T-helper 2 cell treated with Interferon-gamma antibody and Interleukin-4, amounts not matched to agents 5 μg/mL and 100 μg/mL, for 36 hours (primary cell): ENCODE measurements at places on chromosomes 16 and 17.

- DNase-seq, result no peak
These were observed 8.5 kb downstream of the ZACN start for GRCh38 chr17:76087531-76087930.

GRCh38 chr16:2528161-2529060 lies 2.8 kb downstream of the CEMP1 start:
- no peak for DNase-seq

DNA sequence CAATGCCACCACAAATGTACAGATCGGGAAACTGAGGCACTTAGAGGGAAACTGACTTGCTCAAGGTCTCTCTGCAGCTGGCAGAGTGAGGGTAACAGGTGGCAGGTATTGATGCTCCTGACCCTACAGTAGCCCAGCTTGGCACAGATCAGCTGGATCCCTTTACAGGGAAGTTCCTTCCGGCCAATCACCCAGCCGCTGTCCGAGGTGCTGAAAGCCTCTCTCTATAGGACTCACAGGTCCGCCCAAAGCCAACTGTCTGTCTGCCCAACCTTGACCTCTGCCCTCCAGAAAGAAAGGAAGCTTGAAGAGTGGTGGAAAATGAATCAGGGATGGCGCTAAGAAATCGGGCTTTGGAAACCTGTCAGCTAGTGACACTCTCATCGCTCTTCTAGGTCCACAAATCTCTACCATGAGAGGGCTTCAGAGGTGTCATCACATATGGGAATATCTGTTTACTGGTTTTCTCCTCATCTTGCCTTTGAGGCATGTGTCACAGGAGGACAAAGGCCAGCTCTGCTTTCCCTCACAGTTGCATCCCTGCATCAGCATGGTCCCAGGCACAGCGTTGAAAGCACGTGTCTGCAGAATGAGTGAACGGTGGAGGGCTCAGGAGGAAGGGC lies 246.2 kb downstream of the KATNIP start:
- peak; percentile 13 for DNase-seq

GRCh38 chr17:68344701-68345136 lies 53.4 kb downstream of the ARSG start:
- peak; percentile 18 for DNase-seq

- DNase-seq, result no peak
These were observed 193.5 kb upstream of the IRX6 start for GRCh38 chr16:55130456-55130855.

DNA sequence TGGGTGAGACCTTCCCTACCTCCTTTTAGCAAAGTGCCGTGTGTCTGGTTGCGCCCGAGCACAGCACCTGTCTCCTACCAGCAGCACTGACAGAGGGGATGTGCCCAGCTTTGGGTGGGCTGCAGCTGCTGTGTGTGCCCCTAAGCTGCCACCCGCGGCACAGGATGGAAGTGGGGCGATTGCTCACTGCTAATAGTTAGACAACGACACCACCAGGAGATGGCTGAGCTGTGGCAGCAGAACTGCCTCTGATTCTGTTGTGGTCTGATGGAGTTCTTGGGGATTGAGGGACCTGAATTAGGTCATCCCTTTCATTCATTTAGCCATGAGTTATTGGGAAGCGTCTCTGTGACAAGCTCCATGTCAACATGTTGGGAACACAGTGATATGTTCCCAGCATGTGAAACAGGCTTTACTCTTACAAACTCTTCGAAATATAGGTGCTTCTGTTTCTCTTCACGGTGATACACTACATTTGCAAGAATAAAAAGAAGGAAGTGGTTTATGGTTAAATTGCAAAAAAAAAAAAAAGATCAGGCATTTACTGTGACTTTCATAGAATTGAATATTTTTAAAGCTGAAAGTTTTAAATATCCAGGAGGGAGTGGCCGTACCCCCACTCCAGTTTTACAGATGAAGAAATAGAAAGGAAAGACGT lies 184.4 kb downstream of the MAF start:
- no peak for DNase-seq

DNA sequence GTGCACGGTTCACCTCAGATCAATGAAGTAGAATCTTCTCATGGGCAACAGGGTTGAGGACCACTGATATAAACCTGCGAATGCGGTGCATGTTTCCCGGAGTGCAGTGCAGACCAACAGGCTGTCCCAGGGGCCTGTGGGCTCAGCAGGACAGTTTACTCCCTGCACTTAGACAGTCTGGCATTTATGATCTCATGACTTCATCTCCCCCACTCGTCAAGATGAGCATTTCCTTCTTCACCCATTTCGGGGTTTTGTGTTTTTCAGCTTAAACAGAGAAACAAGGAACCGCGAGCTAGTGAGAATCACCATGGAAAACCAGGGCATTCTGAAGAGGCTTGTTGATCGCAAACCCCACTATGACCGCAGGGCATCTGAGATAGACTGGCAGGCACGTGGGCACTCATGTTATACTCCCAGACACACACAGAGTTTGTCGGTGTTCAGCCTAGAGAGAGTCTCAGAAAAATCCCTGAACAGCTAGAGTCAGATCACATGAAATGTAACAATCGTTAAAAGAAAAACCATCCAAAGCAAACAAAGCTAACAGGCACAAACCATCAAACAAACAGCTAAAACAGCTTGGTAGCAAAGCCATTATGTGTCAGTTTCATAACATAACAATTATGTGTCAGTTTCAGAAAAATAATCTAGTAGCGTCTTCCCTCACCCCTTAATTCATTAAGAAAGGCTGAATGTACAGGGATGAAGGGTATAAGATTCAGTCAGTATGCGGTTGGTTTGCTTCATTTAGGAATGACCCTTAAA lies 2.9 kb downstream of the CFAP97D1 start:
- DNase-seq, result no peak

DNA sequence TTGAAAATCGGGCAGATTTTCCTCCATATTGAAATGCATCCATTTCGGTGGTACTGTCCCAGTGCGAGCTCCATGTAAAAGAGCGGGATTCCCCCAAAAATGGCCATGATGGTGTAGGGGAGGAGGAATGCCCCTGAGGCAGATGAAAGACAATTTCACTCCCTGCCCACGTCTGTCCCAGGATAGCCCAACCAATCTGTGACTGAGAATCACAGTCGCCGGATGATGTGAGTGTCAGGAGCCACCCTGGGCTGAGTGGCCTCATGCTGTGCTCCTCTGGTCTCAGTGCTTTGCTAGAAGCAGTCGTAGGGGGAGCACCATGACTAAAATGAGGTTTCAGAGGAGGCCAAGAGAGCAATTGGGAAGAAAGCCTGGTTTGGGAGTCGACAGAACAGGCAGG lies 16.7 kb downstream of the SLC6A4 start:
- no peak for DNase-seq

- no peak for DNase-seq
These were observed 151.2 kb downstream of the ZNF423 start for GRCh38 chr16:49704586-49705155.

DNA sequence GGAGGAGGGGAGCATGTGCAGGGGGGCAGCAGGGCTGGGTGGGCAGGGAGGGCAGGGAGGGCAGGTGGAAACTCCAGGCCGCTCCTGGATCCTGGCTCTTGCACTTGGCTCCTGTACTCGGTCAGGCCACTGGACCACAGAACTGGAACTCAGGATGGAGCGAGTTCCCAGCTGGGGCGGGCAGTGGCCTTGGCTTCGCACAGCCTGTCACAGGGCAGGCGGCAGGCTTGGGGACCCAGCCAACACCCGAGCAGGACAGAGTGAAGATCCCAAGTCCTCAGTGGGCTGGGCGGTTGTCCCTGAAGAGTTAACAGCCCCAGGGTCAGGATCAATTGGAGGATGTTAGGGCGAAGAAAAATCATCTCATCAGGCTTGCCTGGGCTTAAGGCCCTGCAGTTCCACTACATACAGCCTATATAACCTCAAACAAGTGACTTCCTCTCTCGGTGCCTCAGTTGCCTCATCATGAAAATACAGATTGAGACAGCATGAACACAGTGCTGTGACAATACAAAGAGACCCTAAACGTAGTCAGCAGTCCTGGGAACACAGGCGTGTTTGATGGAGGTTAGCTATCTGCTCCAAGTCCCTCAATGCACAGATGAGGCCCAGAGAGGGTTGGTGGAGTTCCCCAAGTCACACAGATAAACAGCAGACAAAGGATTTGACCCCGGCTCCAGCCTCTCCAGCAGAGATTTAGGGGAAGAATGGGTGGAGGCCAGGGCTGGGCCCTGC lies 21.9 kb downstream of the ZNF423 start:
- no peak for DNase-seq

DNA sequence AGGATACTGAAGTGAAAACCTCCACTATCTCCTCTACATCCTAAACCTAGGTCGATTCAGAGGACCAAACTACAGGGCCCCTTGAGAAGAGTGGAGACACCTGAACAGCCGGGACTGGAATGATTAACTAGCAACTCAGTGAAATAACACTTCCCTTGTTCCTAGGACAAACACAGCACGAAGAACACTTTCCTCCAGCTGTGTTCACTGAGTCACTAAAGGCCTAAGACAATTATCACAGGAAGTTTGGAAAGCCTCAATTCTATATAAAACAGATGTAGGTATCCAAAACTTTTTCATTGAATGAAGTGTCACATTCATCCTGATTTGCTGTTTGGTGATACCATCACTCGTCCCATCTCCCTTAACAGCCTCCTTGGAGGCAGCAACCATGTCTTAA lies 15.5 kb upstream of the CUEDC1 start:
- DNase-seq, result no peak

DNA sequence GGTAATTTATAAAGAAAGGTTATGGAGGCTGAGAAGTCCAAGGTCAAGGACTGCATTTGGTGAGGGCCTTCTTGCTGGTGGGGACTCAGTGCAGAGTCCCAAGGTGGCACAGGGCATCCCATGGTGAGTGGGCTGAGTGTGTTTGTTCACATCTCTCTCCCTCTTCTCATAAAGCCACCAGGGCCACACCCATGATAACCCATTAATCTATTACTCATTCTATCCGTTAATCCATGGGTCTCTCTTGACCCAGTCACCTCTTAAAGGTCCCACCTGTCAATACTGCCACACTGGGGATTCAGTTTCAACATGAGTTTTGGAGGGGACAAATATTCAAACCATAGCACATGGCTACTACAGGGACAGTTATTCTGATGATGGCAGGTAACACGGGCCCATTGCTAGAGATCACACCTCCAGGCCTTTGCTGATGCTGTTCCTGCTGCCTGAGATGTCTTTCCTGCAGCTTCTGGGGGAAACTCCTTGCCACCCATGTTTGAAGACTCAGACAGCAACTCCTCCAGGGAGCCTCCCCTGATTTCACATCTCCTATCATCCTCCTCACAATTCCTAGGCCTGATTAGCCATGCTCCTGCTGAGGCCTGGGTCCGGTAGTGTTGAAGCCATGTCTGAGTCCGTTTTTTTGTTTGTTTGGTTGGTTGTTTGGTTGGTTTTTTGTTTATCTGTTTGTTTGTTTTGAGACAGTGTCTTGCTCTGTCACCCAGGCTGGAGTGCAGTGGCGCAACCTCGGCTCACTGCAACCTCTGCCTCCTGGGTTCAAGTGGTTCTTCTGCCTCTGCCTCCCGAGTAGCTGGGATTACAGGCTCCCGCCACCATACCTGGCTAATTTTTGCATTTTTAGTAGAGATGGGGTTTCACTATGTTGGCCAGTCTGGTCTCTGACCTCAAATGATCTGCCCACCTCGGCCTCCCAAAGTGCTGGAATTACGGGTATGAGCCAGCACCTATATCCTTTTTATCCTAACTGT lies 16.1 kb downstream of the SOCS1 start:
- no peak for DNase-seq

DNA sequence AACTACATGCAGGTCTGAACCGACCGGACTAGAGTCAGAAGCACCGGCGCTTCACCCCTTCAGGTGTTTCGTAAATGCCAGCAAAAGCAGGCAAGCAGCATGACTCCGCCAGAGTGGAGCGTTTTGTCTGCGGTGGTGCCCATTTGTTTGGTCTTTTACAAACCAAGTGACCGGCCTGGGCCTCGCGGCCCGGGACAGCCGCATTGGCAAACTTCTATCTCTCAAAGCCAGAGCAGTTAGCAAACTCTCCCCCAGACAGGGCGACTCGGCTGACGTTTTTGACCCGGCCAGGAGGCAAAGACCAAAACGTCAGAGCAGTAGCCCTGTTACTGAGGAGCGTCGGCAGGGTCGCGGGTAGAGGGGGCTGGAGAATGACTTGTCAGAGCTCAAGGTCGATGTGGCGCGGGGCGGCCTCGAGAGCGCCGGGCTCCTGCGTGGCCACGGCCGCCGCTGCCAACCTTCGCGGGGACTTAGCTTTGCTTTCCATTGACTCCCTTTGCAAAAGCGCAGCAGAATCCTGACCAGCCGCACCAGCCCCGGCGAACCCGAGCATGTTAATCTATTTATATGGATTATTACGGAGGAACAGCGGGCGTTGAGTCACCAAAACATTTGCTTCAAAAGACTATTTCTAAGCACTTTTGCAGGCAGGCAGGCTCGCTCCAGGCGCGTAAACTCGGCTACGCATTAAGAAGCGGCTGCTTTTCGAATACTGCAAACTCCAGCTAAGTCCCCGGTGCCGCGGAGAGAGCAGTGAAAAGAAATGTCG lies 763 bp upstream of the SOX9 start:
- DNase-seq, result no peak

GRCh38 chr17:27635275-27635823 lies 4.4 kb downstream of the LGALS9 start:
- DNase-seq, result no peak

DNA sequence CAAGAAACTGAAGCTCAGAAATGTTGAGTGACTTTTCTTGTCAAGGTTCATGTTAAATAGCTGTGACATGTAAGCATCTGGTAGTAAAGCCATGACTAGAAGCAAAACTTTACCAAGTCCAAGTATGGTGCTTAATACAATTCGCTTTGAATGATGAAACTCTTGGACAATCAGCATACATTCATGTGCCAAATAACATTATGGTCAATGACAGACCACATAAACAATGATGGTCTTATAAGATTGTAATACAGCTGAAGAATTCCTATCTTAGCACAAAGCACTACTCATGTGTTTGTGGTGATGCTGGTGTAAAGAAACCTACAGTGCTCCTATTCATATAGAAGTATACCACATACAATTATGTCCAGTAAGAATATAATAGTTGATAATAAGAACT lies 97.1 kb upstream of the RPRML start:
- no peak for DNase-seq

DNA sequence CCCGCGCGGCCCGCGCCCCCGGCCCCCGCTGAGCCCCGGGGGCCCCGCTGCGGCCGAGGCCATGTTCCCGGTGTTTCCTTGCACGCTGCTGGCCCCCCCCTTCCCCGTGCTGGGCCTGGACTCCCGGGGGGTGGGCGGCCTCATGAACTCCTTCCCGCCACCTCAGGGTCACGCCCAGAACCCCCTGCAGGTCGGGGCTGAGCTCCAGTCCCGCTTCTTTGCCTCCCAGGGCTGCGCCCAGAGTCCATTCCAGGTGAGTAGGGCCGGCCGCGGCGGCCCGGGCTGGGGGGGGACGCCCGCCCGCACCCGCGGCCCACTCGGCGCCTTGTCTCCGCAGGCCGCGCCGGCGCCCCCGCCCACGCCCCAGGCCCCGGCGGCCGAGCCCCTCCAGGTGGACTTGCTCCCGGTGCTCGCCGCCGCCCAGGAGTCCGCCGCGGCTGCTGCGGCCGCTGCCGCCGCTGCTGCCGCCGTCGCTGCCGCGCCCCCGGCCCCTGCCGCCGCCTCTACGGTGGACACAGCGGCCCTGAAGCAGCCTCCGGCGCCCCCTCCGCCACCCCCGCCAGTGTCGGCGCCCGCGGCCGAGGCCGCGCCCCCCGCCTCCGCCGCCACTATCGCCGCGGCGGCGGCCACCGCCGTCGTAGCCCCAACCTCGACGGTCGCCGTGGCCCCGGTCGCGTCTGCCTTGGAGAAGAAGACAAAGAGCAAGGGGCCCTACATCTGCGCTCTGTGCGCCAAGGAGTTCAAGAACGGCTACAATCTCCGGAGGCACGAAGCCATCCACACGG lies 504 bp downstream of the MAZ start:
- peak; percentile 68 for DNase-seq

GRCh38 chr17:42067371-42068091 lies 17.1 kb upstream of the C17orf113 start:
- peak; percentile 44 for DNase-seq
